ENCODE measurements at places on chromosomes 4 and X.

DNA sequence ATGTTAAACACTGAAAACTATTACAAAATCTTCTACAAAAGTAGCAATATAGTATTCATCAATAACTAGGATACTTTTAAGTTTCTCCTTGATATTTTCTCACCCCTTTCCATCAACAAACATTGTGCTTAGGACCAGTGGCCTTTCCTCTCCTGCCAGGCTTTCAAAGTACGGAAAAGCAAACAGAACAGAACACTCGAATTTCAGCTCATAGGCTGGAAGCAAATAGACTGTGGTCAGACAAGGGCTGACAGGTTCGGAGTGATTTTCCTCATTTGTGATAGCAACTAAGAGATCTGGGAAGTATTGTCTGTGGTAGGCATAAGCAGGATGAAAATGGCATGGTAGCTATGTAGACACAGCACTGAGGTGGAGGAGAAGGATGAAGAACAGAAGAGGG lies 68.6 kb upstream of the SORBS2 start:
- DNase-seq, result no peak

GRCh38 chr4:150337734-150338133 lies 244.2 kb upstream of the MAB21L2 start:
- no peak for DNase-seq

DNA sequence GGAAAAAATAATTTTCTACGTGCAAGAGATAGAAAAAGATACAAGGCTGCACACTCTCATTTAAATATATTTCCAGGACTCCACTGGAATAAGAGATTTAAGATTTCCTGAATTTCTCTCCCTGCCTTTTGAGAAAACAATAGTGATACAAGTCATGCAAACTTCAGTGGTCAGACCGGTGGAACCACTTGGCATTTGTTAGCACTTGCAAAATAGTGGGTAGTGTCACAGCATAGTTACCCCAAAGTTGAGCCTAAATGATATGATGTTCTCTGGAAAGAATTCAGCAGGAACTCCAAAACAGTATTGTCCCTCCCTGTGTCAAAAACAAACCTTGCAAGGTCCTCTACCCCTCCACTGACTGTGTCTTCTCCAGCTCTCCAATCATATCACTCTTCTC lies 102.3 kb downstream of the ANKRD50 start:
- no peak for DNase-seq

GRCh38 chr4:26873391-26874026 lies 12.9 kb downstream of the STIM2 start:
- no peak for DNase-seq

DNA sequence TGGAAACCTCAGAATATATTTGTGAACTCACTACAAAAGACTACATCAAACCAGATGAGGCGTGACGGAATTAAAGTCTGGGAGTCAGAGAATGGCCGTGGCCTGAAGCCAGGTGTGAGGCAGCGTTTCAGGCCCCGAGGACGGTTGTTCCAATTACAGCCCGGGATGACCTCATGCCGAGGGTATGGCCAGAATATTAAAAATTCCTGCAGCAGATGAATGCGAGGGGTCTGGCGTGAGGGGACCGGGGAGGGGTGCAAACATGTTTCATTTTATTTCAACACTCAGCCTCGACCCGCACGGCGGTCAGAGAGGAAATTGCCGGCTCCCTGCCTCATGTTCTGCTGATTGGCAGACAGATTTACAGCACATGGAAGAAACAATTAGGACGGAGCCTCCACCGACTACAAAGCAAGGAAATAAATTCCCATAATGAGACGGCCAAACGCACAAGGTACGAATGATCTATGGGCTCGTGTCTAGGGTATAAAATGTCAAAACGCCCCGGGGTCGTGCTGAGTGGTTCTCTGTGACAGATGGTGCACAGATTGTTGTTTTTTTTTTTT lies 289.7 kb downstream of the SHOX start:
- DNase-seq, result no peak

GRCh38 chr4:149951152-149951900 lies 126.9 kb upstream of the DCLK2 start:
- no peak for DNase-seq

GRCh38 chr4:101418466-101418865 lies 71.1 kb upstream of the PPP3CA start:
- DNase-seq, result no peak

- DNase-seq, result no peak
These were observed 214.2 kb upstream of the PCDH10 start for GRCh38 chr4:132934911-132935310.

- DNase-seq, result no peak
These were observed 14.3 kb upstream of the INTU start for GRCh38 chr4:127618427-127618826.

DNA sequence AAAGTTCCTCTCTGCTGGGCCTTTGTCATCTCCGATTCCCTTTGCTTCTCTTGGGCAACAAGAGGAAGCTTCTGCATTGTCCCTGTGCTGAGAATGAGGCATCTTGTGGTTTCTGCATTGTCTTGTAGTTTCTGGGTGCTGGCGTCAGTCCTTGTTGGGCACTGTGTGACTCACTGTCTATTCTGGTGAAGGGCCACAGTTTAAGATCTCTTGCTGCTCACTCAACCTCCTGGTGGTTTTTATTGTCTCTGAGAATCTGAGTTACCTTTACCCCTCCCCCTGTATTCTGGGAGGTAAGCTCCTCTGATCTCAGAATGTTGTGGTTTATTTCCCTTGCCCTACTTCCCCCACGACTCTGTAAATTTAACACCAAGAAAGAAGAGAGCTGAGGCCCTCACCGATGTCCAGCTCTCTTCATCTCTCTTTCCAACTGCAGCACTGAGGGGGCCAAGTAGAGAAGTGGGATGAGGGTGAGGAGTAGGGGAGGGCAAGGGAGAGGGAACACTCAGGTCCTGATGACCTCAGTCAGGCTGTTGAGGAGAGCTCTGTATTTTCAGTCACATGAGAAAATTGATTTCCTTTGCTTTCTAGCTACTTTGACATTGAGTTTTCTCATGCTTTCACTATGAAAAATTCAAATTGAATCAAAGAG lies 441.6 kb upstream of the PITX2 start:
- no peak for DNase-seq

GRCh38 chr4:76535603-76536372 lies 100.8 kb downstream of the SHROOM3 start:
- no peak for DNase-seq

- DNase-seq, result no peak
These were observed 33.5 kb upstream of the CHRNA9 start for GRCh38 chr4:40301603-40302002.

- no peak for DNase-seq
These were observed 1.6 kb downstream of the ANKRD50 start for GRCh38 chr4:124710911-124711310.

GRCh38 chr4:8318509-8318908 lies 49.0 kb downstream of the HTRA3 start:
- DNase-seq, result no peak

DNA sequence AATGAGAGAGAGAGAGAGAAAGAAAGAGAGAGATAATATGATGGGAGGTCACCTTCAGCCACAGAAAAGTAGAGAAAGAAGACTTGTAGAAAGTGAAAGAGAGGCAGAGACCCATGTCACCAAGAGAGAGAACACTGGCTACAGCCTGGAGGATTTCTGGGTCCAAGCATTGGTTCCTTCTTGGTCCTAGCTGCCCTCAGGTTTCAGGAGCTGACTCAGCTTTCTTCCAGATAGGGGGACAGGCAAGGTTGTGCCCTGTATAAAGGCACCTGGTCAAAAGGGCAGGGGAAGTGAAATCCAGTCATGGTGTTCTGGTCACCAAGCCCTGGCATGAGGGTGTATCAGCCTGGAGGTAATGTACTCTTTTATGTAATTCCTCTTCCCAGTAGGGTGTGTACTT lies 47.5 kb upstream of the XK start:
- DNase-seq, result no peak

GRCh38 chr4:38665551-38666411 lies 1.8 kb downstream of the KLF3 start:
- DNase-seq, result no peak

DNA sequence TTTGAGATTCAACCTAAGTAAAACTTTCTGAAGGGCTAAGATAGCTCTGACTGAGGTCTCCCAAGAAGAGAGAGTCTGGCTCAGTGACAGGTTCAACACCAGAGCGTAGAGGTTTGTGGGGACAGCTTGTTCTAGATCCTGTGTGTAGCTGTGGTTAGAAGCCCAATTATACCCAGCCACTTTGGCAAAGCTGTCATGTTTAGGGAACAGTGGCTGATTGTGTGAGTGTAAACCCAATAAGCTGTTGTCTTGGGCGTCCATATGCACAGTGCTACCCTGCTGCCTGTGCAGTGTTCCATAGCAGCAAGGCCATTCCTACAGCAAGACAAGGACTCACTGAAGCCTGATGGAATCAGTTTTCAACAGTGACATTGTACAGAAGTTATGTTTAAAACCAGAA lies 11.2 kb upstream of the SCRG1 start:
- DNase-seq, result no peak

GRCh38 chrX:110315551-110315950 lies 2.3 kb downstream of the AMMECR1 start:
- DNase-seq, result no peak

DNA sequence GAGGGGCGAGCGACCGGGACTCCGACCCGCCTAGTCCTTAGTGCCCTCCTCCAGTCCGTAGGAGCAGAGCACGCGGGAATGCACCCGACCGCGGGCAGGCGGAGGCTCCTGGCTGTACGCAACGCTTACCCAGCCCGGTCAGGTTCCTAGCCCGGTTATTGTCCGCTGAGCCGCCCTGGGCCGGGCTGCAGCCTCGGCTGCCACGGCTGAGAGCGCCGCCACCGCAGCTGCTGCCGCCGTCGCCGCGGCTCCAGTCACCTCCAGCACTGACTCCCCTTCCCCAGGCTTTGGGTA lies at the start of gene AMER1:
AMER1 (minus strand) TSS at position 268 of the 294 bp plus-strand sequence. CDS start 12,422 bp downstream, outside the sequence.
- DNase-seq, result peak; percentile 42

DNA sequence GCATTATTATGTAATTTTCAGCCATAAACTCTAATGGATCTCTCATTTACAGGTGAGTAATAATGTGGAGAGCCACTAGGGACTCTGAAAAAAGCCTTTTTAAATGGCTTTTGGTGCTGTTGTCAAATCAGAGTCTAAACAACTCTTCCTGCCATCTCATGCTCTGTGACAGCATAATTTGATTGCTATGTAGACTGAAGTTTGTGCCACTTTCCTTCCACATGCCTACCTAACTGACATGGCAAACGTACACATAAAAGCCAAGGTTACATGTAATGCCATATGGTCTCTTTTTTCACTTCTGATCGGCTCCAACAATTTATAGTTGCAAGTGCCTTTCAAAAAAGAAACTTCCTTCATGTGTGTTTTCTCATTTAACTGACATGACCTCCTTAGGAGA lies 94.3 kb downstream of the SH2D1A start:
- DNase-seq, result no peak

- no peak for DNase-seq
These were observed 61.3 kb downstream of the NPNT start for GRCh38 chr4:105956569-105956968.

- DNase-seq, result no peak
These were observed 108.8 kb upstream of the MYOZ2 start for GRCh38 chr4:119026662-119027444.

- no peak for DNase-seq
These were observed 55.9 kb downstream of the SH3BGRL start for GRCh38 chrX:81257817-81258216.

DNA sequence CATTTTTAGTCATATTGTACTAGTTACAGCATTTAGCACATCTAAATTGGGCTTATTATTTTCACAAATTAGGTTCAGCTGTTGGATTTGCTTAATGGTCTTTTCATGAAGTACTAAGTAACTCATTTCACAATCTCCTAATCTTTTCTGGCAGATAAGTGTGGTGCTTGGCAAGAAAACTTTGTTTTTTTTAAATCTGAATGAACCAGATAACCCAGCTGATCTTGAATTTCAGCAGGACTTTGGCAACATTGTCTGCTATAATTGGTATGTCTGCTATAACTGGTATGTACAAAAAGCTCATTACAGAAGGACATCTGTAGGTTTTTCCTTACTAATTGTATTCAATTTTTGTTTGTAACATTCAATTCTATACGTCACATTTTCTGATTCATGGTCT lies 22.7 kb downstream of the WDR19 start:
- DNase-seq, result no peak

GRCh38 chr4:161926033-161926828 lies 237.6 kb downstream of the FSTL5 start:
- no peak for DNase-seq

DNA sequence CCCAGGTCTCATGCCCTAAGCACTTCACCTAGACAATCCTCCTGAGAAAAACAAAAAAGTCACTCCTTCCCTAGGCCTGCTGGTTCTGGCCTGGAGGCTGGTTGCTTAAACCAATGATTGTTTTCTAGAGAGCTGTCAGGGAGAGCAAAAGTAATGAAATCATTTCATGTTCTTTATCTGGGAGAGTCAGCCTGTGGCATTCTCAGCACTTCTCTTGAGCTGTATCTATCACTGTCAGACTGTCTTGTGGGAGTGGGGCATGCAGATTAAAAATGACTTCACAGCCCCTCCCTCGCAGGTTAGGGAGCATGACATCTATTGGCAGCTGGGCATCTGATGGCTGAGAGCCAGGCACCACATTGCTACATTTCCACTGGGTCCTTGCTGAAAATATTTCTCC lies 20.4 kb upstream of the TMEM154 start:
- DNase-seq, result no peak

DNA sequence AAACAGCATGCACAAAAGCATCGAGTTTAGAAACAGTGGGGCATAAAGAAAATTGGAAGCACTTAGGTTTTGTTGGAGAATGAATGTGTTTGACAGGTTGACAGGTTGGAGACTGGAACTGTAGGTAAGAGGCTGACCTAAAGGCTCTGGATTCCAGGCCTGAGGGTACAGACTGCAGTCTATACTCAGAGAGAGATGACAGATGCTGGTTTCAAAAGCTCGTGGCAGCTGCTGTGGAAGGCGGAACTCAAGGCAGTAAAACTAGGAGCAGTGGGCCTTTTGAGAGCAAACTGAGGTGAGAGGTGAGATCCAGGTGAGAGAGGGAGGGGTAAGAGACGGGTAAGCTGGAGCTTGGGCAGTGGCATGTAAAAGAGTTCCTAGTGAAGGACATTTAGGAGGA lies 415.2 kb downstream of the TRIML1 start:
- DNase-seq, result no peak
